Fibroblast of lung (primary cell): ENCODE measurements at places on chromosomes 3 and 15. TPM values are rescaled to one million over a fixed set of nuclear protein-coding genes. Genes with fewer than 3 reads are reported as not detected.

HDAC11 gene
- 17.7 and 23.1 TPM in 2 replicates for total RNA-seq

RHOV gene
- under 0.01 TPM in 1 of 2 replicates, not detected in the other for total RNA-seq

SLCO2A1 gene
- under 0.01 TPM in 2 replicates for total RNA-seq

GNB4 gene
- total RNA-seq = 49.6 and 55.7 TPM in 2 replicates

DAZL gene
- total RNA-seq = not detected in 2 replicates

C3orf22 gene
- total RNA-seq = not detected in 2 replicates
